ENCODE measurements at places on chromosomes 12 and 14.

DNA sequence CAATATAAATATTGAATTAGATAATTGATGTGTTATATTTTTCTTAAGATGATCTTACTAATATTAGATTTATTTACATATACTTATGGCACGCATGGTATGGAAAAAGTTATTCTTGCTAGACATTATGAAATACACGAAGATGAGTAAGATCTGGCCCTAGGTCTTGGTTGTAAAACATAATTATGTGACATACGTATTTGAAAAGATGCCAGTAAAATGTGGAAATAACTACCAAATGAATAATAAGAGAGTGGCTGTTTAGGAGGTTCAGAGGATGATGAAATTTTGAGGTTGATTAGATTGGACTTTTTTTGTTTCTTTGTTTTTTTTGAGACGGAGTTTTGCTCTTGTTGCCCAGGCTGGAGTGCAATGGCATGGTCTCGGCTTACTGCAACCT is 41.3 kb downstream of the FANCM start:
- DNase-seq = no peak

- DNase-seq = no peak
Measured at GRCh38 chr12:115574826-115575225, 702.7 kb downstream of the MED13L start.

GRCh38 chr12:127548123-127548553 is 718.8 kb upstream of the TMEM132C start:
- DNase-seq = no peak

GRCh38 chr12:115312901-115313300 is 628.9 kb upstream of the TBX3 start:
- DNase-seq = no peak

DNA sequence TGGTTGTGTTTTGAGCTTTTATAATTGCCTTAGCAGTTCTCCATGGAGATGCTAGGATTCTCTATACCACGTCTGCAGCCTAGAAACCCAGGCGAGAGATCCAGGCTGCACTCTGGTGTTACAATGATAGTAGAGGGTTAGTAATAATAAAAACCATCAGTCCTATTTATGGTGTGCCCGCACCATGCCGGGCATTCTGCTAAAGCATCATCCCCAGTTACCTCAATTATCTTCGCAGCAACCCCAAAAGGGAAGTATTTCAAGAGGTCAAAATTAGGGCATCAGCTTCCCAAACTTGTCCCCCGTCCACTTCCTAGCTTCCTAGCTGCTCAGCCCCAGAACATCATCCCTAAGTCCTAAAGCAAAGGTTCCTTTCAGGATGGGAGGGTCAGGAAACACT is 3.2 kb downstream of the SYNE3 start:
- DNase-seq = no peak
